ENCODE measurements at places on chromosomes 7 and 10.
A peak's percentile ranks its signal among the peaks of the same experiment; 100 is the strongest.

DNA sequence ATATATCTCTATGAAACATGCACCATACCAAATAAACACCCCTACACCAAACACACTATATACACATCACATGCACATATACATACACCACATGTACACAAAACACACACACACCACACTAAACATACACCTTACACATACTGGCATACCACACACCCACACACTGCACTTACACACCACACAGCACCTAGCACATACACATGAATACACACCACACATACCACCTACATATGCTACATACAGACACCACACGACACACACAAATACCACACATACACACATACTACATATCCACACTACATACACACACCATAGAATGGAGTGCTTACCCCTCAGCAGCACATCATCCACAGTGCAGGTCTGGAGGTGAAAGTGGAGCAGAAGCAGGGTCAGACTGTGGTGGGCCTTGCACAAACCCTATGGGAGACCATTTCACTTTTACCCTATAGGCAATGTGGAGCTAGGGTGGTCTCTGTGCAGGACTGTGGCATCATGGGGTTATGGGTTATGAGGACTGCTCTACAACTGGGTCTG is 64.6 kb downstream of the WDFY4 start:
- DNase-seq = no peak

GRCh38 chr10:51079331-51079730 is 5.0 kb downstream of the PRKG1 start:
- no peak for DNase-seq

GRCh38 chr7:12322903-12323300 is 80.8 kb downstream of the VWDE start:
- no peak for DNase-seq

DNA sequence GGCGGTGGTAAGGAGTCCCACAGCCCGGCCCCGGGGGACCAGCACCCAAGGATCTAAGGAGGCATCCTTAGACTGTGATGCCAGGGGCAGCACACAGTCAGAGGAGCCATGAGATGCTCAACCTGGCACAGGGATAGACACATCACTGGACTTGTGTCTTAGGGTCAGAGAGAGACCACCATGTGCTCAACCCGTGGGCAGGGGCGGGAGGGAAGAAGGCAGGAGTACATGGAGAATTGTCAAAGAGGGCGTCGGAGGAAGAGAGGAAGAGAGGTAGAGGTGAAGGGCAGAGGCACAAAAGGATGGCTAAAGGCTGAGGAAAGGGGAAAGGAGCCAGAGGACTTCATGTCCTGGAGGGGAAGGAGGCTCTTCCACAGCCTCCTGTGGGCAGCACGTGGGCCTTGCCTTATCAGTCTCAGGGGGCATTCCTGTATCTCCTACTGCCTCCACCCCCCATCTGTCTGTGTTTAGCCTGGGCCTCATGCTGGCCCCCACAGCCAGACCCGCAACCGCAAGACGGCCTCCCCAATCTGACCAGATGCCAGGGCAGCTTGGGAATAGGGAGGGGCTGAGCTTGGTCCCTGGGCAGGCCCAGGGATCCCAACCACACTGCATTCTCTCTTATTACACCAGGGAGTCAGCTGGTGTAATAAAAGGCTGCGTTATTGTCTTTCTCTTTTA is 2.2 kb downstream of the ADCY1 start:
- DNase-seq = no peak

DNA sequence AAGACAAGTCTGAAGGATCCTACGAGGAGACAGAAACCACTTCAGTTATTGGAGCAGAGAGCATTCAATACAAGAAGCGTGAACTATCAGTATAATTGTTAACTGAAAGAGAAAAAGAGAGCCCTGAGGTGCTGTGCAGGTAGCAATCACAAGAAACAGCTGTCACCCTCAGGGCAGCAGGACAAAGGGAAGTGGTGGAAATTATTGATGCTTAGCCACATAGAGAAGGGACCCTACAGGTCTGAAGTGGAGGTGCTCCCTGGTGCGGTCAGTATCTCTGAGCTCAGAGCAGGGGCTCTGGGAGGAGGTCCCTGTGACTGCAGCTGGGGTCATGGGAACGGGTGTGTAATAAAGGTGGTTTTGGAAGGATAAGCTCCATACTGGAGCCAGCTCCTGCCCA is 97.8 kb upstream of the KLF6 start:
- DNase-seq = no peak

DNA sequence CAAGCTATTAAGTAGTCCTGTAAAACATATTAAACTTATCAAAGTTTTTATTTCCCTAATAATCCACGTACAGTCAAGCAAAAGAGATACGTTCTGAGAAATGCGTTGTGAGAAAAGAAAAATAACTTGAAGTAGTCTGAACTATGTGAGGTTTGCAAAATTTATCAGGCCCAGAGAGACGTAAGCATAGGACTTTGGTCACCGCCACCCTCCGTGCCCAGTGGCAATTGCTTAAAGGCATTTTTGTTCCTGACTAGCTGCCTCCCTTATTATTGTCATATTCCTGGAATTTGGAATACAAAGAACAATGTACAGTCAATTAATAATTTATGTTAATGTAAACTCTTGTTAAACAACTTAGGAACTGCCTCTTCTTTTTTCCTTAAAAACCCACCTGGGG is 22.8 kb downstream of the HIBADH start:
- DNase-seq = no peak

- no peak for DNase-seq
These were observed 30.0 kb downstream of the ELFN1 start for GRCh38 chr7:1700086-1700485.

DNA sequence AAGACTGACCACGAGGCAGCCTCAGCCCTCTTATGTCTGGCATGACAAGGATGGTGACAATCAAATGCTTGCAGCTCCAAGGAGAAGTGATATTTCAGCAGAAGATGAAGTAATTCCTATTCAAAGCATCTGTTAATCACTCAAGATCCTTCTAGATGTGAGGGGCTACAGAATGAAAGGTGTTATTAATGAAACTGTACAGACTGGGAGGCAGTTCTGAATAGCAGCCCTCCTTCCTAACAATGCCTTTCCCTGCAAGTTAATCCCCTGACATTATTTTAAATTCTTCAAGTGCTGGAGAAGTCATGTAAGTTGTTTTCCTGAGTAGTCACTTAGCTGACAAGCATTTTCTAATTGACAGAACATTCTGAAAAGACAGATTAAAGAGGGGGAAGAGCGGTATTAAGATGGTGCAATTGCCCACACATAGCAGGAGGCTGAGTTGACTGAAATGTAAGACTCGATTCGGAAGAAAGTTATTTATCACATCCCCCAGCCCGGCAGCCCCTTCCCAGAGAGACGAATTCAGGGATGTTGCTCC is 300.8 kb downstream of the GRID1 start:
- DNase-seq = no peak

DNA sequence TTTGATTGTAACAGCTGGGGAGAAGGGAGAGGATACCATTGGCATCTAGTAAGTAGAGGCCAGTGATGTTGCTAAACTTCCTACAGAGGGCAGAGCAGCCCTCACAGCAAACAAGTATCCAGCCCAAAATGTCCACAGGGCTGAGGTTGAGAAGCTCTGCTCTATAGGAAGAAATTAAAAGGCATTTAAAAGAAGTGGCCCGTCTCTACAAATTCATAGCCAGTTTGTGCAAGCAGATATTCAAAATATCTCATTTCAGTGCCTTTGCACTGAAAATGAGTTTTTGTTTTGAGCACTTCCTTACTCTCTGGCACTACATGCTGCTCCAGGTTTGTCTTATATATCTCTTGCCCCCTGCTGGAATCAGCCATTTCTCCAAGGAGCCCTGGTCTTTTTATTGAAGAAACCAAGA is 330.0 kb downstream of the BBS9 start:
- DNase-seq = no peak

GRCh38 chr7:1059200-1060091 is 15.1 kb downstream of the GPR146 start:
- DNase-seq = peak; percentile 24

- no peak for DNase-seq
These were observed 6.5 kb downstream of the CHST12 start for GRCh38 chr7:2409745-2410414.

GRCh38 chr7:129644634-129645230 is 33.2 kb downstream of the NRF1 start:
- peak; percentile 7 for DNase-seq

Data from stimulated activated naive CD4-positive, alpha-beta T cell (primary cell).